ENCODE measurements at places on chromosomes 6 and 20.

DNA sequence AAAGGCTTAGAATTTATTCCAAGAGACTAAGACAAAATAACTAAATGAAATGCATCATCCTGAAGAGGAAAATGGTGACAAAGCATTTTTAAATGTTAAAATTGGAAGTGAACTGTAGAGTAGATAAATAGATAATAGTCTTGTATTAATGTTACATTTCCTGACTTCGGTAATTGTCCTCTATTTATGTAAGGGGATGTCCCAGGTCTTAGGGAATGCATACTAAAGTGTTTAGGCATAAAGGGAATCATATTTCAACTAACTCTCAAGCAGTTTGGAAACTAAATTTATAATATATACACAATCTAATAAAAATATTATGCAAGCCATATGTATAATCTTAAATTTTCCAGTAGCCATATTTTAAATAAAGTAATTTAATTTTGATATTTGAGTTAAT is 159.3 kb downstream of the WDR27 start:
- DNase-seq = no peak

DNA sequence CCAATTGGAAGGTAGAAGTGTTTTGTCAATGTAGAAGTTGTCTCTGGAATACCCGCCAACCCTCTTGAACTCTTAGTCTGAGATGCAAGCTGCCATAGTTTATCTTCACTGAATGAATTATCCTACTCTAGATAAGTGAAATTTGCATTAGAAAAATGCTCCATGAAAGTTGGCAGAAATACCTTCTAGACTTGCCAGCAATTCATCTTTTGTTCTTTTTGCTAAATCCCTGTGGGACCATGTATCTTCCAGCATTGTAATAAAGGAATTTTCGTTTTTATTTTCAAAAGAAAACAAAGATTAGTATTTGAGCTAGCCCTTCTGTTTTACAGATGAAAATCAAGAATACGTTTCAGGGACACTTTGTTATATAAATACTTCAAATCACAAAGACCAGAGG is 244.2 kb downstream of the CBLN4 start:
- DNase-seq = no peak

- no peak for DNase-seq
Measured at GRCh38 chr20:60500038-60500701, 541.9 kb downstream of the CDH26 start.

- DNase-seq = no peak
Measured at GRCh38 chr6:152821525-152821924, 70.9 kb downstream of the VIP start.

DNA sequence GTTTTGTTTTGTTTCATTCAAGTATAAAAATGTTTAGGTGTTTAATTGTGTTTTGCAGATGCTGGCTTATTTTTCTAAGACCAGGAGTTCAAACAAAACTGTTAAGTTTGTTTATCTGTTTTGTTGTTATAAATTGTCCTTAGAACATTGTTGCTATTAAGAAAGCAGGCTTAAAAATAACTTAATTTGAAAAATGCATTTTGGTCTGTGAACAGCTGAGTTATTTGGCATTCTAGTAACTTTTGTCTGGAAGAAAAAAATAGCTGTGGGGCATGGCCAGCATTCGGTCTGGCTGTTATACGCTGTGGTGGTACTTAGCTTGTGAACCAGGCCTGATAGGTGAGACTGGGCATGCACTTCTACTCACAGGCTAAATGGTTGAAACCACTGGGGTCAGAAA is 37.8 kb downstream of the SLX4IP start:
- no peak for DNase-seq

All from AG09309 (cell line).